IPS DF 6.9 (cell line): ENCODE measurements at places on chromosomes 4 and X.

DNA sequence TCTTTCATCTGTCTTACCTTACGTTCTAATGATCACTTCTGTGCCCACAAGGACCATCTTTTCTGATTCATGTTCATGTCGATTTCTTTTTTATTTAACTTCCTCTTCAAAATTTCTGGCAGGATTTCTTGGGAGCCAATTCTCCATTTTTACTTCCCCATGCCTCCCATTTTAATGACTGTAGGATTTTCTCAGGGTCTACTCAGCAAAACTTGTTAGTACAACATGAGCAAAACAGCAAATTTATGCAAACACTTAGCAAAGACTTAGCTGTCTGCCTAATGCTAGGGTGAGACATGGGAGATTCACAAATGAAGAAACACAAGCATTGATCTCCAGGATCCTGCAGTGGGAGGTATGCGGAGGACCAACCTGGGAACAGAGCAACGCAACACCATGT is 5.5 kb downstream of the CD38 start:
- H3K27ac ChIP-seq: no peak overlapping the region
- H3K27me3 ChIP-seq: peaks cover 8% of the 10 kb centered on the region; the same call in 1 of the 2 replicates
- H3K4me3 ChIP-seq: no peak overlapping the region
- no peaks in the 10 kb centered on the region for H3K36me3 ChIP-seq
- DNase-seq: no peak

- DNase-seq: no peak
- H3K36me3 ChIP-seq: no peaks in the 10 kb centered on the region
- no peaks in the 10 kb centered on the region for H3K27me3 ChIP-seq
- peaks cover 3% of the 10 kb centered on the region; the same call in 1 of the 2 replicates for H3K4me1 ChIP-seq
- H3K4me3 ChIP-seq: no peak overlapping the region
Measured at GRCh38 chr4:37970702-37971101, 10.5 kb downstream of the PTTG2 start.

- H3K27ac ChIP-seq: no peak overlapping the region
- no peak overlapping the region for H3K4me3 ChIP-seq
- no peaks in the 10 kb centered on the region for H3K36me3 ChIP-seq
- no peak for DNase-seq
- H3K27me3 ChIP-seq: no peaks in the 10 kb centered on the region
- no peaks in the 10 kb centered on the region for H3K4me1 ChIP-seq
Measured at GRCh38 chr4:86294883-86295282, 65.0 kb downstream of the MAPK10 start.

- no peaks in the 10 kb centered on the region; the same call in 1 of the 2 replicates for H3K4me1 ChIP-seq
- H3K27ac ChIP-seq: no peak overlapping the region
- no peak for DNase-seq
- H3K36me3 ChIP-seq: peaks cover 4% of the 10 kb centered on the region; the same call in 1 of the 2 replicates
- H3K27me3 ChIP-seq: no peaks in the 10 kb centered on the region
Measured at GRCh38 chrX:69163936-69164741, 1.1 kb downstream of the PJA1 start.

GRCh38 chr4:53510321-53510720 is 81.0 kb downstream of the LNX1 start:
- H3K36me3 ChIP-seq: no peaks in the 10 kb centered on the region
- DNase-seq: no peak
- H3K27ac ChIP-seq: no peak overlapping the region
- H3K4me1 ChIP-seq: no peaks in the 10 kb centered on the region
- no peak overlapping the region for H3K4me3 ChIP-seq

- no peak overlapping the region for H3K4me3 ChIP-seq
- no peak overlapping the region for H3K27ac ChIP-seq
- H3K27me3 ChIP-seq: no peaks in the 10 kb centered on the region
- no peaks in the 10 kb centered on the region for H3K36me3 ChIP-seq
- no peaks in the 10 kb centered on the region for H3K4me1 ChIP-seq
Measured at GRCh38 chr4:7366180-7366945, 68.4 kb downstream of the PSAPL1 start.

DNA sequence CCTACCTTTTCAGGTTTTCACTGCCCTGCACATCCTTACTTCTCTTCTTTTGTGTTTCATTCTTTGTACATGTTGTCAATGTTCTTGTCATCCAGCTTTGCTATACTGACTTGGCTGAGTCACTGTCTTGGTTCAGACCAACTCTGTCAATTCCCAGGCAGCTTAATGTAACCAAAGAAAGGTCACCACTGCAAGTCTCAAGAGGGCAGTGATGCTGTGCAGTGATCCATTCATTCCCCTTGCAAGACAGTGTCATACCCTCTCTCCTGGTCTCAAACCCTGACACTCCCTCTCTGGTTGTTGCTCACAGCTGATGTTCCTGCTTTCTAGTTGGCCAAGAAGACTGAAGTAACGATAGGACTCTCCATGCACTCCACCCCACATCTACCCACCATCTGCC is 17.5 kb downstream of the RAB39B start:
- no peaks in the 10 kb centered on the region for H3K27me3 ChIP-seq
- DNase-seq: no peak
- no peak overlapping the region for H3K27ac ChIP-seq
- no peaks in the 10 kb centered on the region for H3K36me3 ChIP-seq
- H3K4me3 ChIP-seq: no peak overlapping the region

GRCh38 chr4:184960505-184960971 is 57.8 kb upstream of the HELT start:
- no peaks in the 10 kb centered on the region for H3K36me3 ChIP-seq
- H3K27ac ChIP-seq: no peak overlapping the region
- H3K4me3 ChIP-seq: no peak overlapping the region

DNA sequence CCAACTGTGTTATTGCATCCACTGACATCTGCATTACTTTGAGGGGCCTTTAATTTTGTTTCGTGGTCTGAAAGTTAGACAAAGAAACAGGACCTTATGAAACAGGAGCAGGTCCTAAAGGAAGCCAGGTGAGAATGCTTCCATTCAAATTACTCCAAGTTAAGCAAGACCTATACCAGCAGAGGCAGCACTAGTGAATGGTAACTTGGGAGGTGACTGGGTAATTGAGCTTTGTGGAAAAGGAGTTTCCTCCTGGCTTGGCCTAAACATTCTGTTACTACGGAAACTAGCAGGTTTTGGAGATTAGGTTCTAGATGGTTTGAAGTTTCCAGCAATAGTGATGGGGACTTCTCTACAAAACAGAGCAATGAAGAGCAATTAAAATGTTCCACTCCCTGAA is 173.5 kb downstream of the NKX6-1 start:
- no peaks in the 10 kb centered on the region for H3K27me3 ChIP-seq
- H3K4me1 ChIP-seq: peaks cover 4% of the 10 kb centered on the region
- no peak overlapping the region for H3K4me3 ChIP-seq

GRCh38 chrX:2958199-2958598 is 29.1 kb upstream of the ARSD start:
- H3K27me3 ChIP-seq: no peaks in the 10 kb centered on the region
- peaks cover 4% of the 10 kb centered on the region; the same call in 1 of the 2 replicates for H3K36me3 ChIP-seq
- no peaks in the 10 kb centered on the region for H3K4me1 ChIP-seq
- no peak overlapping the region for H3K27ac ChIP-seq

DNA sequence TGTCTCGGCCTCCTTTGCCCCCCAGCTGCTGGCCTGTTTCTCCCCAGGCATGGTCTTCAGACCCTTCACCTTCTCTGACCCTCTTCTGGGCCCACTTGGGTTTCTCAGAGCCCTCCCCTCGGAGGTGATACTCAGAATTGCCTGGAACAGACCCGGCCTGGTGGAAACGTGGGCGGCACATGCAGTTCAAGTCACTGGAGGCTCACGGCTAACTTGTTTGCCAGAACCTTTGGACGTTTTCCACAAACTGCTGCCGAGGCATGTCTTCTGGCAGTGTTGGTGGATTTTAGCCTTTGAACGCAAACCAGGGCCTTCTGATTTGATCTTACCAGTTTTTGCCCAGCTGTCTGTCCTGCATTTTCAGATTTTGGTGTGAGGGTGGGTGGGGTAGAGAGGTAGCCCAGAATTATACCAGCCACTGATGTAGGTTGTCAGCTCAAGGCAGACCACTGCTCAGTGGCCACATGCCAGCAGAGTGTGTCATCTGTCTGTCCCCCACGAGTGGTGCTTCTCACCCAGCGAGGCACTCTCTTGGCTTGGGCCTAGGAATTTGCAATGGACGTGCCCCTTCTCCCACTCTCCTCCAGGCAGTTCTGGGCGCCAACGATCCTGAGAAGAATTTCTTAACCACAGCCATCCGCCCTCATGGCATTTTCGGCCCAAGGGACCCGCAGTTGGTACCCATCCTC is 32.5 kb upstream of the ZNF185 start:
- H3K27ac ChIP-seq: no peak overlapping the region
- peaks cover 10% of the 10 kb centered on the region; the same call in 1 of the 2 replicates for H3K36me3 ChIP-seq
- H3K27me3 ChIP-seq: no peaks in the 10 kb centered on the region

- no peaks in the 10 kb centered on the region for H3K27me3 ChIP-seq
- no peak for DNase-seq
- no peak overlapping the region for H3K4me3 ChIP-seq
- no peaks in the 10 kb centered on the region for H3K4me1 ChIP-seq
- H3K36me3 ChIP-seq: no peaks in the 10 kb centered on the region
Measured at GRCh38 chr4:14289708-14290107, 662.2 kb upstream of the BOD1L1 start.

DNA sequence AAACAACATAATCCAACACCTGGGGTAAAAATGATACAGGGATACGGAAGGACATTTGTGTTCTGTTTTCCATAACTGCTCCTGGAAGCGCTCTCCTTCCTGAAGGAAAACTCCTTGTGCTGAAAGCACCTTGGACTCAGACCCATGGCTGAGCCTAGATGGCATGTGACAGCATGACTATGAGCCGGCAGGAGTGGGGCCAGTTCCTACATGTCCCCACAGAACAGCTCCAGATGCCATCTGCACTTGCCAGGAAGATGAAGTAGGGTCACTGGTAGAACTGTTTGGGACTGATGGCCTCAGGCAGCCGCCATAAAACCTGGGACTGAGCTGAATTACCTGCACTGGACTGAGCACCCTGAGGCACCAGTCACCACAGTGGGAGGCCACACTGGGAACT is 56.0 kb upstream of the BCLAF3 start:
- no peaks in the 10 kb centered on the region for H3K4me1 ChIP-seq
- no peak overlapping the region for H3K4me3 ChIP-seq
- H3K36me3 ChIP-seq: no peaks in the 10 kb centered on the region
- H3K27me3 ChIP-seq: no peaks in the 10 kb centered on the region

DNA sequence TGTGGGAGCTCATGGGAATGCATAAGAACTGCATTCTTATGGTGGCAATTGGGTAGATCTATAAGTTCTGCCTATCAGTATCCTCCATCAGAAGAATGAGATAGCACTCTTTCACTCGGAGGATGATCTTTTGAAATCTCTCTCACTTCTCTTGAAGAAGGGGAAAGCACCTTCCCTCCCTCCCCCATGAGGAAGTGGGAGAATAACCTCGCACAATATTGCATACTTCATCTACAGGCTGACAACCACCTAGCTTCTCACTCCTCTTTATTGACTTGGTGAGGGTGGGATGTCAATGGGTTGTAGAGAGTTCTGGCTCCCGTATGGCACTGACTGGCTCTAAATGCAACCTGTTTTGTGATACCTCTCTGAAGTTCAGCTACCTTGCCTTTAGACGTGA is 146.7 kb upstream of the SPOCK3 start:
- H3K36me3 ChIP-seq: no peaks in the 10 kb centered on the region
- no peak overlapping the region for H3K27ac ChIP-seq
- H3K27me3 ChIP-seq: no peaks in the 10 kb centered on the region
- H3K4me3 ChIP-seq: no peak overlapping the region
- no peaks in the 10 kb centered on the region for H3K4me1 ChIP-seq

DNA sequence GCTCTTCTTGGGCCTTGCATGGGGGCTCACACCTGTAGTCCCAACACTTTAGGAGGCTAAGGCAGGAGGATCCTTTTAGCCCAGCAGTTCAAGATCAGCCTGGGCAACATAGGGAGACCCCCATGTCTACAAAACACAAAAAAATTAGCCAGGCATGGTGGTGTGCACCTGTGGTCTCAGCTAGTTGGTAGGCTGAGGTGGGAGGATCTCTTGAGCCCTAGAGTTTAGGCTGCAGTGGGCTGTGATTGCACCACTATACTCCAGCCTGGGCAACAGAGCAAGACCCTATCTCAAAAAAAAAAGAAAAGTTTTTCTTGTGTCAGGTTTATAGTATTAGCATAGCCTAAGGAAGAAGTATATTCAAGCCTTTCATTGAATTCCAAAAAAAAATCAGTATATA is 30.8 kb upstream of the FAM241A start:
- H3K27ac ChIP-seq: no peak overlapping the region
- no peaks in the 10 kb centered on the region for H3K27me3 ChIP-seq
- no peaks in the 10 kb centered on the region for H3K4me1 ChIP-seq
- no peaks in the 10 kb centered on the region for H3K36me3 ChIP-seq
- DNase-seq: no peak

- H3K36me3 ChIP-seq: no peaks in the 10 kb centered on the region
- no peak overlapping the region for H3K27ac ChIP-seq
- peaks cover 2% of the 10 kb centered on the region for H3K4me1 ChIP-seq
- no peak overlapping the region for H3K4me3 ChIP-seq
- no peak for DNase-seq
- no peaks in the 10 kb centered on the region for H3K27me3 ChIP-seq
Measured at GRCh38 chrX:111519215-111519614, 7.8 kb downstream of the SERTM2 start.

DNA sequence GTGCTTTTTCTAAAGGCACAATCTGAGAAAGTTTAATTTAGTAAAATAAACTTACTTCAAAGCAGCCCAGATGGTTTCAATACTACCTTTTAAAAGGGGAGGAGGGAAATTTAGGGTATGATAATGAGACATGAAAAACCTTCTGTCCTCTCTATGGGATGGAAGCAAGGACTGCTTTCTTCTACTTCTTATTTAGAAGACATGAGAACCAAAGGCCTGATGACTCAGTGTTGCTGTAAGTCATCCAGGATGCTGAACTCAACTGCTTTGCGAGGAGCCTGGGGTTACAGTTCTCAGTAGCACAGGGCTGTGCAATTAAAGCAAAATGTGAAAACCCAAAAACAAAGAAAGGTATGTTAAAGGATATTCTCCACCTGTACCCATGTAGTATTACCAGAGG is 140.8 kb upstream of the EDNRA start:
- no peak overlapping the region for H3K4me3 ChIP-seq
- H3K27ac ChIP-seq: no peak overlapping the region
- H3K27me3 ChIP-seq: no peaks in the 10 kb centered on the region
- no peaks in the 10 kb centered on the region for H3K36me3 ChIP-seq
- DNase-seq: no peak

- H3K27ac ChIP-seq: no peak overlapping the region
- H3K4me3 ChIP-seq: no peak overlapping the region
- no peaks in the 10 kb centered on the region for H3K36me3 ChIP-seq
- H3K27me3 ChIP-seq: no peaks in the 10 kb centered on the region
Measured at GRCh38 chr4:126513596-126513995, 1119.2 kb upstream of the INTU start.

- no peak overlapping the region for H3K27ac ChIP-seq
- no peak overlapping the region for H3K4me3 ChIP-seq
- no peaks in the 10 kb centered on the region for H3K36me3 ChIP-seq
- peaks cover 4% of the 10 kb centered on the region; the same call in 1 of the 2 replicates for H3K4me1 ChIP-seq
- DNase-seq: no peak
Measured at GRCh38 chr4:88318751-88319350, 34.5 kb upstream of the PPM1K start.
